Stimulated activated CD8-positive, alpha-beta memory T cell treated with anti-CD3 and anti-CD28 coated beads, Interleukin-15, amount 100 ng/mL, for 1 hour (primary cell): ENCODE measurements at places on chromosomes 1 and 21.

DNA sequence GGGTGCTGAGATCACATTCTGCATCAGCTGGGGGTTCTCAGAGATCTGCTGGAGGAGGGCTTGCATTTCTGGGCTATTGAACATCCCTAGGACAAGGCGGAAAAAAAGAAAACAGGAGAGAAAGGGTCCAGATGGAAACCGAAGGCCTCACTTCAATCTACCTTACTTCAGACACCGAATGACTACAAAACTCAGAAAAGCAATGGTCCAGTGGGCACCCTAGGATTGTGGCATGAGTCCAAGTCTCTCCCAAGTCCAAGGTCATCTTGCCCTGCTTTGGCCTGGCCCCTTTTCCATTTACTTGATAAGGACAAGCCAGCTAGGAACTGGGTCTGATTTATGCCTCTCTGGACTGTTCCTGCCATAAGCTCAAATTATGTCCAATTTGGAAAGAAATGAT is 10.8 kb downstream of the UBQLN4 start:
- no peak for DNase-seq

DNA sequence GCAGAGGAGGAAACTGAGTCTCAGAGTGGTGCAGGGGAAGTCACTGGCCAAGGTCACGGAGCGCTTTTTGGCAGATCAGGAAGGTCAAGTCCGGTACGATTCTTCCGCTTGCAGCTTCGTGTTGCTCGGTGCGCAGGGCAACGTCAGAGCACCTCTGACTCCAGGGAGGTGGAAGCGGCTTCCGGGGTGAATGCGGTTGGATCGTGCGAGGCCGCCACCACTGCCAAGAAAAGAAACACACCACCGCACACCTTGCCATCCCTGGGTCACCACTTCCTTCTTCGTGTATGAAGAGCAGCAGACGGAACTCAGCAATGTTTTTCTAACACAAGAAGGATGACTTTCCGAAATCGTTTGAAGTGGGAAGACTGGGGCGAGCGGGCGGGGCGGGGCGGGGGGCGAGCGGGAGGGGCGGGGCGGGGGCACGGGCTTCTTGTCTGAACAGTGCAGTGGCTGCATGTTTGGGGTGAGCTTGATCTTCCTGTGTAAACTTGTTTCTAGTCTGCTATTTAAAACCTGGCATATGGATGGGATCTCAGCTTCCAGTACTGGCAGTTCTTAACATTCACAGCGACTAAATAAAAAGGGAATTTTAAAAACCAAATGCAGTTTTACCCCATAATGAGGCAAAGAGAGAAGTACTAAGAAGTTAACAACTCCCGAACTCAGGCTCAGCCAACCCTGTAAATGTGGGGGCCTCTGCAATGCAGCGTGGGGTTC is 300.0 kb downstream of the RRAGC start:
- peak; percentile 48 for DNase-seq

DNA sequence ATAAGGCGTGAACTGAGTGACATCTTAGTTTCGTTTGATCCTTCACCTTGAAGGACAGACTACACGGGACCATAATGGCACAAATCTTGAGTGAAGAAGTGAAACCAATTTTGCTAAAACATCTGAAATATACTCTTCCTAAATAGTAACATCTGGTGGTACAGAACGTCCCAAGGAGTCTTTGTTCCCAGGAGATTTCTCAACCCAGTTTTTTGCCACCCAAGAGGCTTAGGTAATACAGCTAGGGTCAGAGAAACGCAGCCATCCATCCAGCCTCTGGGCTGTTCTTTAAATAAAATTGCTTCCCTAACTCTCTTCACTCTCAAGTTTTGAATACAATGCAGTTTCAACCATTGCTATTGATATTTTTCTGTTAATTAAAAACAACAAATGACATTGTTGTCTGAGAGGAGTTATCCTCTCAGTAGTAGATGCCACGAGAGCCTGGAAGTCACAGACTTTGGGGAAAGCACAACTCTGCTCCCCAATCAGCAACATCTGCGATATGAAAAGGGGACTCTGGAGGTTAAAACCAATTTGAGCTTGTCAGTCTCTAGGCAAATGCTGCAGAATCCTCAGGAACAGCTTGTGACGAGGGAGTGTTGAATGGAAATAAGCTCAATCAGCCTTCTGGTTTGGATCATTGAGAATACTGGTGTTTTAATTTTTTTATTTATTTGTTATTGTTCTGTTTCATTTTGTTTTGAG is 394.3 kb upstream of the ADGRL2 start:
- no peak for DNase-seq

DNA sequence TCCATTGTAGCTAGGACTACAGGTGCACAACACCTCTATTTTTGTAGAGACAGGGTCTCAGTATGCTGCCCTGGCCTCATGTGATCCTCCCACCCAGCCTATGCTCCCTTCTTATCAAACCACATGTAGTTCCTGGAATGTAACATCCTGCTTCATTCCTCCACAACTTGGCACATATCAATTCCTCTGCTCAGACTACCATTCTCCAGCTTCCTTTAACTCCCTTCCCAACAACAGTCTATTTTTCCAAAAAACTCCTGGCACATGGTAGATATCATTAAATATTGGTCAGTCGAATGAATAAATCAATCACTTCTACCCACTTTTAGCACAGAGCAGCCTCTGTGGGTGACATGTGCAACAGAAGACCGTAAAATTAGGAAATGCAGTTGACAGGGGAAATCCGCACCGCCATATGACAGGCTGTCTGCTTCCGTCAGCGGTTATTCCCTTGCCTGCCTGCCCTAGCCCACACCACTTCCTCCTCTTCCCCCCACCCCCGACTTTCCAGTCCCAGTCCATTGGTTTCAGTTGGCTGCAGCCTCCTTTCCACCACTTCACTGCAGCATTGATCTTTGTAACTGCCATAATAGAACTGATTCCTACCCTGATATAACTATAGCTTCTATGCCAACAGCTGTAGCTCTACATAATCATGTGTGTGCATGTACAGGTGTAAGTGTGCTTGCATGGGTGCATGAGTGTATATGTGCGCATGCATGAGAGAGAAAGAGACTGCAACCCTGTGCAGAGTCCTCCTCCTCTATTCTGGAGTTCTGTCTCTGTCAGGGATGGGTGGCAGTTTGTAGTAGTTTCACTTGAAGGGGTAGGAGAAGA is 6.8 kb upstream of the AKR1A1 start:
- DNase-seq: peak; percentile 38

DNA sequence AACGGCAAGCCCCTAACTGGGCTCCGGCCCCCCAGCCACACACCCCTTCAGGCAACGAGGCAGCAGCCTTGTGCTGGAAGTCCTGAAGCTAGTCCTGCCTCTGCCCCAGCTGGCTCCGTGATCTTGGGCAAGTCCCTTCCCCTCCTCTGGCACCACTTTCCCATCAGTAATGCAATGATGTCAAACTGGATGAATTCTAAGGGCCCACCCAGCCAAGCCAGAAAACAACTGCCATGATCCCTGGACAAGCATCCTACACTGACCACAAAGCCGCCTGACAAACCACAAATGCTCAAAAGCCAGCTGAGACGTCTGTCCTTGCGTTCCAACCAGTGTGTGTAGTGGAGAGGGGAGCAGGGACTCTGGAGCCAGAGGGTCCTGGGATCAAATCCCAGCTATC is 26.8 kb downstream of the IFFO2 start:
- no peak for DNase-seq

GRCh38 chr1:55812281-55812680 is 597.1 kb upstream of the USP24 start:
- no peak for DNase-seq

DNA sequence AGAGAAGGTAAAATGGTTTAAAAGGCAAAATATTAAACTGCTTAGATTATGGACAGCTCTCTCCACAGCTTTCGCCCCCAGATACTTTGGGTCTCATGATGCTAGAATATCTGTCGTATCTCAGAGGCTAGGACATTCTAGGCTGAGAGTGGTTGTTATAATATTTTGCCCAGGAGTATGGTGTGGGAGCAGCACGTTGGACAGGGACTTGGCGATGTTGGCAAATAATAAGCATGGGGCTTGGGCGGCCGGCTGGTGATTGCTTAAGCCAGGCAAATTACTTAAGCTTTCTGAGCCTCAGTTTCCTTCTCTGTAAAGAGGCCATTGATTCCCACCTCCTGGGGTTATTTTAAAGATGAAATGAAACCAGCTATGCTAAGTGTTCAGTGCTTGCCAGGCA is 133.2 kb downstream of the ROR1 start:
- DNase-seq: no peak

DNA sequence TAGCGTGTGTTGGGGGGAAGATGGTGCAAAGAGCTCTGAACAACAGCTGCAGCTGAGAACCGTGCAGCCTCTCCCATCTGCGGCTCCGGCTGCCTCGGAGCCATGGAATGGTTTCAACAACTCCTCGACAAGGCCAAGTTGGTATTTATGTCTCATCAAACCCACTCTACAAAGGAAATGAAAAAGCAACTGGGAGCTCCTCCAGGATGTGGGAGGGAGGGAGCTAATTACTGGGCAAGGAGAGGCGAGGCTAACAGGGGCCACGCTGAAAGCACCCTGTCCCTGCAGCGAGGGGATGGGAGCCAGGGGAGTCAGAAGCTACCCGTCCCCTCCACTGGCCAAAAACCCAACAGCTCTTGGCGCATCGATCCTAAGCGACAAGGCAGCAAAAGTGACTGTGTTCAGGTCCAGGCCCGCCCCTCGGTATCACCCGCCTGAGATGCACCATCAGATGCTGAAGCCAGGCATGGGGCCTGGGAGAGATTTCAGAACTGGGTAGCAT is 63.1 kb downstream of the ACOT7 start:
- DNase-seq: no peak

- no peak for DNase-seq
Observed at GRCh38 chr1:147745271-147745670, 15.1 kb downstream of the GJA5 start.

- no peak for DNase-seq
Observed at GRCh38 chr21:45874716-45875415, 106.7 kb upstream of the COL6A1 start.

GRCh38 chr1:89527256-89527655 is 2.6 kb downstream of the LRRC8B start:
- no peak for DNase-seq

DNA sequence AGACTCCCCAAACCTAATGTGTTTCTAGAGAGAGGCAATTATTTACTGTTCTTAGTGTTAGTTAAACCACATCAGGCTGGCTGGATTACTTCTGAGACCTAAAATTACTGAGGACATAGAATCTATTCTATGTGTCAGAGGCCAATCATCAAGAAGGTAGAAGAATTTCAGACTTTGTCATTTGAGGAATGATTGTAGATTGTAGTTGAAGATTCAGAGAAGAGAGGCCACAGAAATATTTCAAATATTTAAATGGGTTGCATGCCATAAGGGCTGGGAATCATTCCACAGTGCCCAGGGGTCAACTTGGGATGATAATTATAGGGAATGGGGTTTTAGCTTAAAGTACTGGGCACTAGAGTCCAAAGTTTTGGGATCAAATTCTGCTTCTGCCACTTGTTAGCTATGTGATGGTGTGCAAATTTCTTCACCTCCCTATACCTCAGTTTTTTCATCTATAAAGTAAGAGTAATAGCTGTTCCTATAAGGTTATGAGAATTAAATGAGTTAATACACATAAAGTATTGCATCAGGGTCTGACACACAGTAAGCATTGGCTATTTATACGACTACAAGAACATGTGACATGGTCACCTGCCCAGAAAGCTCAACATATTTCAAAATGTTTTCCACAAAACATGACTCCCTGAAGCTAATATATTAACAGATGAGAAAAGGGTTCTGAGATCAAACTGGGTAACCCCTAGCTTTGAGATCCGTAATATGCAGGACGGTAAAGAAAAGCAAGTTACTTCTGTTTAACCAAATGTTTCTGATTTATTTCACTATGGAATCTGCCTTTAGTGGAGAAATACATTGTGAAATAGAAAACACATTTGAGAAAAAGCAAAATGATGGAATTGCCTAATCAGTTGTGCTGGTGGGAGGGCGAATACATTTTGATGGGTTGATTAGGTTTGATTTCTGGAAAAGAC is 69.7 kb upstream of the SPAG17 start:
- no peak for DNase-seq

DNA sequence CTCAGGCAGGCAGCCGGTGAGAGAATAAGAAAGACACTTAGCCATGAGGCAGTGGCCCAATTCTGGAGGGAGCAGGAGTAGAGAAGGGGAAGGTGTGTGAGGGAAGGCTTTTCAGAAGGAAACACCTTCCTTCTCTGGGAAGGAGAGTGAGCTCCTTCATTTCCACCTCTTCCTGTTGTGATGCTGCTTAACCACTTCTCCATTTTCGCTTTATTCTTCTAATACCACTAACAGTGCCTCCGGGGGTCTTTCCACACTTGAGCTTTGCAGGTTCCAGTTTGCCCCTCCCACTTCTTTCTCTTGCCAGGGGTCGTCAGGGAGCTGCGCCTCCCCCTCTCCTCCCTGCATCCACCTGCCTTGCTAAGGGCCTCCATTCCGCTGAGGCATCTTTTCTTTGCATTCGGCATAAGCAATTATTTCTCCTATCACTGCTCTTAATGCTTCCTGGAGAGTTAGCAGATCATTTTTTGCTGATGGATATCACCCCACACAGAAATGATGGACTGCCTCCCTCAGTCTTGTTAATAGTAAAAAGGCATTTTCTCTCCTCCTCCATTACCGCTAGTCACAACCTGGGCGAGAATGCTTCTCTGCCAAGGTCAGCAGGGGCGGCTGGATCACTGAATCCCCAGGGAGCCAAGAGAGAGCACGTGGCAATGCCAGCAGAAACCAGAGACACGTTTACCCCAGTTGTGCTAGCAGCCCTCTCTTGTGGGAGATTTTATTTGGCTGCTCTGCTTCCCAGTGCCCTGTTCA is 74.8 kb downstream of the ELAVL4 start:
- no peak for DNase-seq

- DNase-seq: no peak
Observed at GRCh38 chr1:236845830-236846229, 50.7 kb downstream of the MTR start.

GRCh38 chr1:14138135-14138506 is 438.1 kb downstream of the PRDM2 start:
- DNase-seq: no peak

DNA sequence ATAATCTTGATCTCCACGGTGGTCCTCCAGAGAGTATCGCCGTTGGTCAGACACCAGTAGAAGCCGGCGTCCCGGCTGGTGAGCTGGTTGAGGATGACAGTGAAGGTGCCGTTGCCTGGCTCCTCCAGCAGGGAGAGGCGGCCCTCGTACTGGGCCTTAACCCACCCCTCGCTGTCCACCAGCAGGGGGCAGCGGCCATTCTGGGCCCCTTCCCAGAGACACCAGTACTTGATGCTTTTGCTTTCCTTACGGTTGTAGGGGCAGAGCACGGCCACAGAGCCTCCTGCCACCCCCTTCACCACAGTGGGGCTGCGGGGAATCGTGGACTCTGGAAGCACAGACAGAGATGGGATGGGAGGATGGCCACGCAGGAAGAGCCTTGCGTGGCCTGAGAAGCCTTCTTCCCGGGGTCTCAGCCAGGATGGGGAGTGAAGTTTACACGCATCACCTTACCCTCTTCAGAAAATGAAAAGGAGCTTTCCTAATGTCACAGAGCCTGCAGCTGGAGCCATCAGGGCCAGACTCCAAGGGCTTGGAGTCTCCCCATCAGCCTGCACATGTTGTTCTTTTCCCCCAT is 10.7 kb downstream of the PIGR start:
- DNase-seq: no peak

DNA sequence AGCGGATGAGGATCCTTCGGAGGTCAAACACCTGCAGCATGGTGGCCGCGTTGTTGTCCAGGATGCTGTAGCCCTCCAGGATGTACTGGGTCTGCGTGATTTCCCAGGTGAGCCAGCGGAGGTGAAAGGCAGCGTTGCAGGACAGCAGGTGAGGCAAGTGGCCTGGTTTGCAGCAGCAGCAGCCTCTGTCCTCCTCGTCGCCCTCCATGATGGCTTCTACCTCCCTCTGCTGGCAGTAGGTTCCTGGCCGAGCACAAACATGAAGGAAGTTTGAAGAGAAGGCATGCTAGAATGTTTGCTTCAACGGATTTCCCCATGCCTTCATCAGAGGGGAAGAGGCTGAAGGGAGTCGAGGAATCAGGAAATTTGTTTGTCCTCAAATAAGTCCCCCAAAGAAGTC is 74.7 kb downstream of the NTPCR start:
- no peak for DNase-seq
